Mammary epithelial cell (primary cell): ENCODE measurements at places on chromosomes 6 and 20.

DNA sequence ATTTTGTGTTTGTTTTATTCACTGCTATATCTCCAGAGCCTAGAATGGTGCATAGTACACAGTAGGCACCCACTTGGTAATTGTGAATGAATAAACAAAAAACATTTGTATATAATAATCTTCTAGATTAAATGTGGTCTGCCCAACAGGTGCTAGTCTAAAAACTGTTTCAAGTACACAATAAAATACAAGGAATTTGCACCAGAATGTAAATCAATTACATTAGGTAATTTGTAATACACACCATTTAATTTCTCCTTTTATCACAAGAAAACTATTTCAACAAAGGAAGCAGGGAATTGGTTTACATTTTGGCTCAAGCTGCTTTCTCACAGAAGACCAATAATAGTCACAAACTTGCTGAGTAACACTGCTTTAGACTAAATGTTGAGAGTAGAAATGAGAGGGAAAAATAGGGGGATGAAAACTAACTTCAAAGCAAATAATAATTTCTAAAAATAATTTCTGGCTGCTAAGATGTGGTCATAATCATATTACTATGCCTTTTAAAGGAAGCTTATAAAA, 22.1 kb downstream of the RUNX2 start:
- DNase-seq: no peak

DNA sequence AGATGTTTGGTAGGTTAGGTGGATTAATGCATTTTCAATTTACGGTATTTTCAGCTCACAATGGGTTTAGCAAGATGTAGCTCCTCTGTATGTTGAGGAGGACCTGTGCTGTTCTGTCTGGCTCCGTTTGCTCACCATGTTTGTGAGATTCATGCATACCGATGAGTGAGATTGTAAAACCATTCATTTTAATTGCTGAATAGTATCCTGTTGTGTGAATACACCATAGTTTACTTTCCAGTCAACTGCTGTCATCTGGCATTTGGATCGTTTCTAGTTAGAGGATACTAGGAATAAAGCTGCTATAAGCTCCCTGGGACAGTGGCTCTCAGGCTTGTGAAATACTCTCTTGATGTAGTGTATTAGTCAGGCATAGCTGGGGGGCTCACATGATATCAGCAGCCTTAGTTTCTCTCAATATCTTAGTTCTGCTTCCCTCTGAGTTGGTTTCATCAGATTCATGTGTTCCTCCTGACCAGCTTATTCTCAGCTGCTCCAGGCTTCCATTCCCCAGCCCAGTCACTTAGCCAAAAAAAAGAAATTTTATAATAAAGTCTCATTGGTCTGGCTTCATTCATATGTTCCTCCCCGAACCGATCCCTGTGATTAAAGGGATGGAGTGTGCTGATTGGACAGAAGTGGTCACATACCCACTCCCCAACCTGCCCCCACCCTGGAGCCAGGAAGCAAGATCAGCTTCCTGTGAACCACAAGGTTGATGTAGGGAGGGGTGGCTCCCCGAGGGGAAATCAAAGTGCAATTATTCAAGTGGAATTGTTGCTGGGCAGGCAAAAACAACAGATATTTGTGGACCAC, 10.9 kb upstream of the B4GALT5 start:
- peak; percentile 14 for DNase-seq

DNA sequence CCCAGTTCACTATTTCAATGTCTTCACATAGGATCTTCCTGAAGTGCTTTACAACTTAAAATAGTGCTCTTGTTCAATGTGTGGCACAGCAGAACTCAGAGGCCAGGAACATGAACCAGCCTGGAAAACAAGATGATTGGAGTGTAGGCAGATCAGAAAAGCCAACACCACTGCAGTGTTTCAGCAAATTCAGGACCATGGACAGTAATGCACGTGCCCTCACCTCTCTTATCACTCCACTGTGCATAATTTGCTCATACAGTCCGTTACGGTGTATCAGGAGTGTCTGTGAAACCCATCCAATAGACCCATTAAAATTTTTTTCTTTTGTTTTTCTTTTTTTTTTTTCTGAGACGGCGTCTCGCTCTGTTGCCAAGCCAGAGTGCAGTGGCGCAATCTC, 27.6 kb upstream of the HACE1 start:
- peak; percentile 43 for DNase-seq

GRCh38 chr6:75386050-75386770, 101.6 kb upstream of the TMEM30A start:
- peak; percentile 56 for DNase-seq

GRCh38 chr6:84492241-84493165, 265.1 kb upstream of the CEP162 start:
- DNase-seq: no peak

DNA sequence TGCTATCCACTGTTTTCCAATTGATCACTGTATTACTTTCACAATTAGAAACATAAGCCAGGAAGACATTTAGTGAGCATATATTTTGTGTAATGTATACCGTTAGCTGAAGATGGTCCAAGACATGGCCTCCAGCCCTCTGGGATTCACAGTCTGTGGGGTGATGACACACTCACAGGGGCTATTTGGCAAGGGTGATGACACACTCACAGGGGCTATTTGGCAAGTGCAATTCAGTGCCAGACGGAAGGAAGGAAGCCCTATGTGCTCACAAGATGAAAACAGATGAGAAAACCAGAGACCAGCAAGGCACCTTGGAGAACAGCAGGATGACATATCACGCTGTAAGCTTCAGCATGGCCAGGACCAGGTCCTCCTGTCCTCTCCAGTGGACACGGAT, 183.7 kb downstream of the MBOAT1 start:
- no peak for DNase-seq

GRCh38 chr6:117174835-117175360, 90.5 kb upstream of the VGLL2 start:
- DNase-seq: peak; percentile 86

DNA sequence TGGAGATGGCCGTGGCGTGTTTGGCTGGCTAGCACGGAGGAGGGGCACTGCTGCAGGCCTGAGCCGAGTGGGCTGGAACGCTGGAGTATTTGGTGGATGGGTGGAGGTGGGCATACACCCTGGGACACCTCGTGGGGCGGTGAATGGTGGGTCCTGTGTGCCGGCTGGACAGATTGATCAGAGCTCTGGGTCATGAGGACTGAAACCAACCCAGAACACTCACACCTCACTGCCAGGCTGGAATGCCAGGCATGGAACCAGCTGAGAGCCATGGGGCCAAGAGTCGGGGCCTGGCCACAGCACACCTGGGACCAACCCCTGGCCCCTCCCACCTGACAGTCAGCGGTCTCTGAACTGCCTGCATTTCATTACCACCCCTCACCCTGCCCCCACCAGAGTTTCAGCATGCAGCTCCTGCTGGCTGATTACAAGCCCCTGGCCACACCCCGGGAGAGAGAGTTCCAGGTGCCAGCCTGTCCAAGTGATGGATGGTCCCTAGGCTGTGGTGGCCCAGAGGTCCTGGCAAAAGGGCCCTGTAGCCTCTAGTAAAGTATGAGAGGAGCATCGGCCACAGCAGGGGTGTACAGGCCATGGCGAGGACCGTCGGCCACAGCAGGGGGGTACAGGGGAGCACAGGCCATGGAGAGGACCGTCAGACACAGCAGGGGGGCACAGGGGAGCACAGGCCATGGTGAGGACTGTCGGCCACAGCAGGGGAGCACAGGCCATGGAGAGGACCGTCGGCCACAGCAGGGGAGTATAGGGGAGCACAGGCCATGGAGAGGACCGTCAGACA, 3.3 kb downstream of the NPBWR2 start:
- DNase-seq: no peak

DNA sequence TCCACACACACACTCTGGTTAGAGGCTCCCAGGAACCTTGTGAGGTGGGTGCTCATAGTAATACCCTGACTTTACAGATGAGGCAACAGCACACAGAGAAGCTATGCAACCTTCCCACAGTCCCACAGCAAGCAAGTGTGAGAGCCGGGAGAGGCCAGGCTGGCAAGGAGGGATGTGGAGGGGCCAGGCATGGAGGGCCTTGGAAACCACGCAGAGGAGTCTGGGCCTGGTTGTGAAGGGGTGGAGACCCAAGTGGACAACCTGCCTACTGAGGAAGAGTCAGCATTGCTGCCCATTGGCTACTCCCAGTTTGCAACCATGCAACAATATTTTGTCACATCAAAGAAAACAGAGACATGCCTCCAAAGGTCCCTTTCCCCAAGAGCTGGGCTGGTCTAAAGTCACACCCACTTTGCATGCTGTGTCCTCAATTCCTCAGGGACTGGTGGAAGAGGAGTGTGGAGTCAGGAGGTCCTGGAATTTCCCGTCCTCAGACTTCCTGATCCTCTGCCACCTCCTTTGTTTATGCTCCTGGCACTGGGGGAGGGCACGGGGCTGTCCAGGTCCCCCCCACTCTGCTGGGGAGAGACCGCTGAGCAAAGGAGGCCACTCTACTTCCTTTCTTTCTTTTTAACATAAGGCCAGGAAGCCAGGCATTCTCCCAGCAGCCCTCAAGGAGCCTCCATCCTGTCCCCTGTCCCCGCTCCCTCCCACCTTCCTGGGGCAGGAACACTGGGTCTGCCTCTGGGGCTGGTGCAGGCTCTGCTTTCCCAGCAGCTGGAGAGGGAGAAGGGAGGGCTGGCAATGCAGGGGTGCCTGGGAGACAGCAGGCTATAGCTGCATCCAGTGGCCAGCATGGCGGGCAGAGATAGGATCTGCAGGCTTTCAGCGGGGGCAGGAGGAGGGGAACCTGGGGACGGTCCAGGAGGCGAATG, 68.3 kb downstream of the NOL4L start:
- DNase-seq: no peak

GRCh38 chr6:142372348-142372747, 70.5 kb downstream of the ADGRG6 start:
- peak; percentile 94 for DNase-seq

GRCh38 chr6:90109141-90109540, 187.5 kb downstream of the BACH2 start:
- DNase-seq: no peak

GRCh38 chr20:49701241-49701790, 12.4 kb downstream of the B4GALT5 start:
- no peak for DNase-seq

- DNase-seq: no peak
Observed at GRCh38 chr6:122648726-122649125, 38.5 kb downstream of the PKIB start.

DNA sequence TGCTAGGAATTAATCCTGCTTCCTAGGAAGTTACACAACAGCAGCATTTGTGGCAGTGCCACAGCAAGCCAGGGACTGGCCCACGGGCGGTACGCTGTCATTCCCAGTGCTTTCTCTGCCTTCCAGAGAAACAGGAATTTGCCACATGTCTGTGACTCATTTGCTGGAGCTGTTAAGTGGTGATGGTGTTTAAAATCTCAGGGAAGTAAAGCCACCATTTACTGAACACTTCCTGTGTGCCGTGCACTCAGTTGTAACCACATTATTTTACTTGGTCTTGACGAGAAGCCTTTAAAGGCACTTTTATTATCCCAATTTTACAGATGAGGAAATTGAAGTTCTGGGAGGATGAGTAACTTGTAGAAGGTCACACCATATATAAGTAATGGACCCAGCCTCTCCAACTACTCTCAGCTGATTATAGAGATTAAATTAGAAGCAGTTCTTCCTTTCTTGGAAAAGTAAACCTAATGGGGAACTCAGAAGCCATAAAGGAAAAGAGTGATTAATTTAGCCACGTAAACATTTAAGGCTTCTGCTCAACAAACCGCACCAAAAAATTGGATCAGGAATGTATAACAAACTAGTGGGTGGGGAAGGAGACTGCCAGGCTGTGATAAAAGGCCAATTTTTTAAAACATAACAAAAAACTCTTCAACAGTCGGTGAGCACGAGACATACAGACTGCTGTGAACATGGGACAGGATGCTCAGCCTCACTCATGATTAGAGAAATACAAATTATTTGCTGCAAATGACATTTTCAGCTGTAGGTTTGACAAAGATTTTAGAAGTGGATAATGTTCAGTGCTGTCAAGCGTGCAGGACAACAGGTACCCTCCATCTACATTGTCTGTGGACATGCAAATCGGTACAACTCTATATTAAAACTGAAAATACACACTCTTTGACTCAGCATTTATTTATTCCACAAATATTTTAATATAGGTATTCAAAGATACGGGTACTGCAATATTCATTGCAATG, 311.2 kb downstream of the NRN1 start:
- peak; percentile 55 for DNase-seq

- no peak for DNase-seq
Observed at GRCh38 chr6:12150812-12151432, 138.8 kb downstream of the HIVEP1 start.

GRCh38 chr6:128208078-128208477, 307.2 kb upstream of the THEMIS start:
- peak; percentile 32 for DNase-seq

DNA sequence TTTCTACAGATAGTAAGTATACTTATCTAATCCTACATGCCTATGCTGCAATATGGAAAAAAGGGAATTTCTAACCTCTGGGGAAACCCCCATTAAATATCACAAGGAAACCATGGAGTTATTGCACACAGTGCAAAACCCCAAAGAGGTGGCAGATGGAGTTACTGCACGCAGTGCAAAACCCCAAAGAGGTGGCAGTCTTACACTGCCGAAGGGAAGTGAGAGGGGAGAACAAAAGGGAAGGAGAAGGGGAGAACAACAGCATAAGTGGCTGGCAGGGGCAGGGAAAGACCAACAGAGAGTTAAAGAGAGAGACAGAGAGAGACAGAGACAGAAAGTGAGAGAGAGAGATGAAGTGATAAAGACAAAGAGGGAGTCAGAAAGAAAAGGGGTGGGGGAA, 43.8 kb upstream of the EIF2S2 start:
- no peak for DNase-seq

- no peak for DNase-seq
Observed at GRCh38 chr6:156461647-156462046, 315.5 kb upstream of the ARID1B start.

DNA sequence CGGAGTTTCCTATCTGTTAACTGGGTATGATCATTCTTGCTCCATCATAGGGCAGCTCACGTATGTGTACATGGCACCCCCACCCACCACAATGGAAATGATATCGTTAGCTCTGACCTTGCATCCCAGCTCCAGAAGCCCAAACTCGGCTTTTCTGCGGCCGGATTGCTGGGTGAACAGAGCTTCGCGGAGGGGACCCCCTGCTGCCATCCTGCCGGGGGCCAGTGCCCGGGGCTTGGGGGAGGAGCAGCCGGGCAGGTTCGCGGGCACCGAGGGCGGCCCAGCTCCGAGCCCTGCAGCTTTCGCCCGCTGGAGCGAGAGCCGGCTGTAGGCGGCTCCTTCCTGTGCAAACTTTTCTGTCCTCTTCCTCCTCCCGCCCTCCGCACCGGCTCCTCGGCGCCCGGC, 24.9 kb upstream of the FUCA2 start:
- DNase-seq: peak; percentile 45

GRCh38 chr20:651713-652614, 1.0 kb downstream of the SRXN1 start:
- no peak for DNase-seq

- DNase-seq: no peak
Observed at GRCh38 chr6:11732036-11732631, 46.5 kb downstream of the ADTRP start.
